ENCODE measurements at places on chromosomes 3 and 15.

DNA sequence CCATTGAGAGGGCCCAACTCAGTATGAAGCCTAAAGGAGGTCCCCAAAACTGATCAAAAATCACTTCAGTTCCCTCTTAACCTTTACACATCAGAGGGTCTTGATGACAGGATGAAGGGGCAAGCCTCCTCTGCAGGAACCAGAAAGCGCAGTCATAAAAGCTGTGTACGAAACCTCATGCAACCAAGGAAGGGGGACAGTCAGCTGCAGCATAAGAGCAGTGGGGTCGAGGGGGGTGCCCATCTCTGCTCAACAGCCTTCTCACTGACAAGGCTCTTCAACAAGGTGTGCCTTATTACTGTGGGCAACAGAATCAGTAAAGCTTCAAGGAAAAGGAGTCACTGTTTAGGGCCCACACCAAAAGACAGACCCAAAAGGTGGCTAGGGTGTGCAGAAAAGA lies 3.9 kb downstream of the POC1A start:
- DNase-seq, result no peak

DNA sequence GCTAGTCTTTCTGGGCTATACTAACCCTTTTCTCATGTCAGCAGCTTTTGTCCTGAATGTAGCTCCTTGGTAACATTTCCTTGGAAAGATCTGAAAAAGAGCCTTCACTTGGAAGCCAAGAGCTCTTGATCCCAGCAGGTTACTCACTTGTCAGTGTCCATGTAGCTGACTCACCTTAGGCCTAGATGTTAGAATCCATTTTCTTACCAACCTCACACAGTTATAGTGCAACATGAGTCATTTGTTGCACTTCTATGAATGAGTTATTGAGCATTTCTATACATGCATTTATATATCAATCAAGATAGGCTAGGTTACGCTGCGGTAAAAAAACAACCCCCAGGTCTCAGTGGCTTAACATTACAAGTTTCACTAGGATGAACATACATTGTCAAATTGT lies 106.8 kb upstream of the SLC7A14 start:
- peak; percentile 10 for DNase-seq

- no peak for DNase-seq
Measured at GRCh38 chr3:113438224-113438623, 3.1 kb downstream of the CFAP44 start.

- peak; percentile 20 for DNase-seq
Measured at GRCh38 chr3:77042882-77043281, 3.0 kb downstream of the ROBO2 start.

- DNase-seq, result no peak
Measured at GRCh38 chr3:122800031-122800430, 5.2 kb downstream of the SLC49A4 start.

DNA sequence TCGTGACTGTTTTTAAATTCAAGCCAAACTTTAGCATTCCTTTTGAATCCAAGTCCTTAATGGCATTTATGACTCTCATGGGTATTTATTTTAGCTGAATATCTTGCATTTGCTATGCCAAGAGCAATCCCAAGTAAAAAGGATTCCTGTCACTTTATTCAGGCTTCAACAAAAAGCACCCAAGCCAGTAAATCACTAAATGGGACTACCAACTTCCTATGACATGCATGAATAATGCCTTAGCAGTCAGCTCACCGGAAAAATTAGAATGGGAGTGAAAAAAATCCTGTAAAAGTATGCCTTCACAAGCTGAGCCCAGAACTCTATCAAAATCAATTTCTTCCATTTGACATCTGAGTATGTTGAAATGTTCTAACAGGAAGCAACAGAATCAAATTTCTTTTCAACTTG lies 1297.9 kb downstream of the ROBO2 start:
- peak; percentile 65 for DNase-seq

GRCh38 chr15:72249142-72249810 lies 18.3 kb upstream of the PKM start:
- DNase-seq, result no peak

- DNase-seq, result peak; percentile 14
Measured at GRCh38 chr3:5155241-5155640, 32.3 kb upstream of the EDEM1 start.

DNA sequence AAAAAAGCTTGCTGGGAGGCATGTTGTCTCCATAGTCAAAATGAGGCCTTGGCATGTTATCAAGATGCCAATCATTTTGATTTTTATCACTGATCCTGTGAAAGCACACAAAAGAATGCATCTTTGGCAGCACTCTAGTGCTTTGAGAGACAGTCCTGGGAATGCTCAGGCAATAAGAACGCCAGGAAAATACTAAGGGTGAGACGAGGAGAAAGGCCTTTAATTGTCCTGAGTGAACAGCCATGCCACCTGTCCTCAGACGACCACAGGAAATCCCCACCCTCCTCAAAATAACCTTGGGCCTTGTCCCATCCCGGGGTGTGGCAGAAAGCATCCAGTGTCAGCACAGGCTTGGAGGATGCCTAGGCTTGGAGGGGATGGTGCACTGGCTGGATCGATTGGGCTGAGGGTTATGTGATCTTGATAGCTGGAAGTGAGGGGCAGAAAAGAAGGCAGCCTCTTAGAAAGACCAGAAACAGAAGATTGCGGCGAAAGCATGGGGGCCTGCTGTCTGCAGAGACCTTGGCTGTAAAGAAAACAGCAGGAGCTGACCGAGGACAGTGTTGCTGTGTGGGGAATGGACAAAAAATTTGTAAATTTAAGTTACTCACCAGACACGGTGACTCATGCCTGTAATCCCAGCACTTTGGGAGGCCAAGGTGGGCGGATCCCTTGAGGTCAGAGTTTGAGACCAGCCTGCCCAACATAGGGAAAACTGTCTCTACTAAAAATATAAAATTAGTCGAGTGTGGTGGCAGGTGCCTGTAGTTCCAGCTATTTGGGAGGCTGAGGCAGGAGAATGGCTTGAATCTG lies 7.3 kb downstream of the TMEM158 start:
- DNase-seq, result peak; percentile 73

DNA sequence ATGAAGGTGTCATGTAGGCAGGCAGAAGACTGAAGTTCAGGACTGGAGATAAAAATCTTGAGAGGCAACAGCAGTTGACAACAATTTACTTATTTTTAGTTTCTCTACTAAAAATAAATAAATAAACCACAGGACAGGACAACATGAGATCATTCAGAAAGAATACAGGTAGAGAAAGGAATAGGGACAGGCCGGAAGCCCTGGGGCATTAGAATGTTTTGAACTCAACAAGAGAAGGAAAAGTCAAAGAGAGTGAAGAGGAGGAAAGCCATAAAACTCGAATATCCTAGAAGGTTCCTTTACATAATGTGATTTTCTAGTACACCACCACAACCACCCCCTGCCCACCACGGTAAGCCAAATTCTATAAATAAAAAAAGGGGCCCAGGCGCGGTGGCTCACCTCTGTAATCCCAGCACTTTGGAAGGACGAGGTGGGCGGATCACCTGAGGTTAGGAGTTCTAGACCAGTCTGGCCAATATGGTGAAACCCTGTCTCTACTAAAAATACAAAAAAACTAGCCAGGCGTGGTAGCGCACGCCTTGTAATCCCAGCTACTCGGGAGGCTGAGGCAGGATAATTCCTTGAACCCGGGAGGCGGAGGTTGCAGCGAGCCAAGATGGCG lies 4.7 kb downstream of the PIK3CB start:
- DNase-seq, result no peak

DNA sequence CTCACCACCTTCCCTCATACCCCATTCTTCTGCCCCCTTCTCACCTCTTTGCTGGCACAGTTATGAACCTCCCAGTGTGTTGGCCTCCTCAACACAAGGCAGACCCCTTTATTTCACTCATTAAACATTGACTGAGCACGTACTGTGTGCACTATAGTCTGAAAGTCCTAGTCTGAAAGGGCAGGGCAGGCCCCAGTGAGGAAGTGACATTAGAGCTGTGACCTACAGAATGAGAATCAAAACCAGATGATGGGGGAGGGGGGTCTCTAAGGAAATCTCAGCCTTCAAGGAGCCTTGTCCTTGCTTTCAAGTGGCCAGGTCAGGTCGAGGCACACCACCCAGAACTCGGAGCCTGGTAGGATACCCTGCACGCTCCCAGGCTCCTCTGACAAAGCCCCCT lies 3.5 kb downstream of the SLC28A1 start:
- DNase-seq, result no peak

DNA sequence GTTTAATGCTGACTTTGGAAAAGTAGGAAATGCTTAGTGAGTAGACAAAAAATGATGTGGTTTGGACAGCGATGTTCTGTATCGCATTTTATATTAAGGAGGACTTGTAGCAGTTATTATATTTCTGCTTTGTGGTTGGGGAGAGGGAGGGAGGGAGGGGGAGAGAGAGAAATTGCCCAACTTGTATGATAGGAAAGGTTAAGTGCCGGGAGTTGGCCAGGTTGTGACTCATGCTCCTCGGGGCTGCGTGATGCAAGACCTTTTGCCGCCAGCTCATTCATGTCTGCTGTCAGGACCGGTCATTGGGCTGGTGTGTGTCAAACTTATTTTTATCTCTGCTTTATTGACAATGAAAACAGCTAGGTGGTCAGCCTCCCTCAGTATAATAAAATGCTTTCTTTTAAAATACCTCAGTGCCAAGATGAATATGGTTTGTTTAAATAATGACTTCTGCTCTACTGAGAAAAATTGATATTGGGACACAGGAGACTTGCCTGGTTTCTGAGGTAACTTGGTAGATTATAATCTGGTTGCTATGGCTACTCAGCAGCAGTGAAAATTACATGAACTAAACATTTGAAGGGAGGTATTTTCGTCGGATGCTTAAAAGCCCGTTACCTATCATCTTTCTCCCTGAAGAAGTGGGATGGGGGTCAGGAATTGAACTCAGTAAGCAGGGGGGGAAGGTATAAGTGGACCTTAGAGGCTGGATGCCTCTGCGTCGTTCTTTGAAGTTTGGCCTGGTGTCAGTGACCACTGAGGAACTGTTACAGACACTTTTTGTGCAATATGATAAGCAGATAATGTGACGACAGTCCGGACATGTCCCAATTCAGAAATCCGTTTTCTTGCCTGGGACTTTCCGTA lies 90.7 kb downstream of the FNDC3B start:
- peak; percentile 97 for DNase-seq

DNA sequence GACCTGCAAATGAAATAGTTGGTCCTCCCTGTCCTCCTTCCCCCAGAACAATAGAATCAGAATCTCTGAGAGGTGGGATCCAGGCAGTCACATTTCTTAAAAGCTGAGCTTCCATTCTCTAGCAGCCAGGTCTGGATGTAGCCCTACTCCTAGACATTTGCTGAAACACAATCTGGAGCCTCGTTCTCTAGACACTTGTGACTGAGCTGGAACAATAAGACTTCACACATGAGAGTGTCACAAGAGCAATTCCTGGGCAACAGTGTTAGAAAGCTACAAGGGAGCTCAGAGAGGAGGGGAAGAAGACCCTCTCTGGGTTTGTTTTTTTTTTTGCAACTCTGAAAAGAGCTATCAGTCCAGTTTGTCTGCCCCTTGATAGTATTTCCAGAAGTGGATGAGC lies 14.5 kb downstream of the CORO2B start:
- DNase-seq, result no peak

GRCh38 chr15:77107068-77107467 lies 36.2 kb upstream of the TSPAN3 start:
- peak; percentile 34 for DNase-seq

GRCh38 chr3:181912384-181912783 lies 200.7 kb downstream of the SOX2 start:
- DNase-seq, result no peak

GRCh38 chr3:146638718-146639117 lies 33.6 kb upstream of the PLSCR5 start:
- DNase-seq, result no peak

GRCh38 chr3:171163101-171164066 lies 136.9 kb upstream of the SLC2A2 start:
- no peak for DNase-seq

GRCh38 chr3:16412192-16412800 lies 101.2 kb downstream of the RFTN1 start:
- no peak for DNase-seq

DNA sequence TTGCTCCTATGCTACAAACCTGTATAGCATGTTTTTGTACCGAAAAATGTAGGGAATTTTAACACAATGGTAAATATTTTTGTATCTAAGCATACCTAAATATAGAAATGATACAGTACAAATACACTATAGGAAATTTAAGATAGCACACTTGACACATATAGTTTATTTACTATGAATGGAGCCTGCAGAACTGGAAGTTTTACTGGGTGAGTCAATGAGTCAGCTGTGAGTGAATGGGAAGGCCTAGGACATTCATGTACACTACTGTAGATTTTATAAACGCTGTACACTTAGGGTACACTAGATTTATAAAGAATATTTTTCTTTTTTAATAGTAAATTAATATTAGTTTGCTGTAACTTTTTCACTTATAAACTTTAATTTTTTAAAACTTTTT lies 707.7 kb upstream of the EPHA6 start:
- no peak for DNase-seq

- DNase-seq, result no peak
Measured at GRCh38 chr15:101159096-101159935, 92.5 kb downstream of the CHSY1 start.

- no peak for DNase-seq
Measured at GRCh38 chr15:41474436-41474835, 19.2 kb upstream of the ITPKA start.

GRCh38 chr3:178500631-178501030 lies 35.6 kb upstream of the KCNMB2 start:
- DNase-seq, result peak; percentile 54

DNA sequence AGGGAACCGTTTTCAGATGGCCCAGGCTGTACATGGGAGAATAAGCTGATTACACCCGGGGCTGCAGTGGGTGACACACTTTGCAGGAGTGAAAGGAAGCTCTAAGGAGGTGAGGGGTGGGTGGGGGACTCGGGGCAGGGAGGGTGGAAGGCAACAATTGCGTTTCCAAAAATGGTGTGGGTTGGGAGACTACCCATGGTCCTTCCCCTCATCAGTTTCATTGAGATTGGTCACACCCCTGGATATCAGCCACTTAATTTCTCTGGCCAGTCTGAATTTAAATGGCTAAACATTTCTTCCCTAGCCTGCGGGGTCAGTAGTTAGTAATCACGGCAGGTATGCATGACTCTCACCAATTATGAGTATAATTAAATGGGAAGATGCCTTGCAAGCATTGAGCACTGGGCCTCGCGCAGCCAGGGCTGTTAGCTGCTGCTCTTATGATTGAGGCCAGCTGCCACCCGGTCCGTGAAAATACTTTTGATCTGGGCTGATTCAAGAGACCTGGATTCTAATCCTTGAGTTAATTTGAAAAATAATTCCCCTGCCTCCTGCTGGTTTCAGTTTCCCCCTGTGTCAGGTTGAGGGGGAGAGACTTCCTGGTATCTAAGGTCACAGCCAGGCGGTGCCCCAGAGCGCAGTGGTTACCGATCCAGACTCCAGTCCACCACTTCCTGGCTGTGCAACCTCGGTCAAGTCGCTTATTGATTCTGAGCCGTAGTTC lies 23.3 kb downstream of the SLC6A6 start:
- DNase-seq, result no peak

GRCh38 chr3:195160257-195160898 lies 110.6 kb downstream of the XXYLT1 start:
- peak; percentile 66 for DNase-seq

DNA sequence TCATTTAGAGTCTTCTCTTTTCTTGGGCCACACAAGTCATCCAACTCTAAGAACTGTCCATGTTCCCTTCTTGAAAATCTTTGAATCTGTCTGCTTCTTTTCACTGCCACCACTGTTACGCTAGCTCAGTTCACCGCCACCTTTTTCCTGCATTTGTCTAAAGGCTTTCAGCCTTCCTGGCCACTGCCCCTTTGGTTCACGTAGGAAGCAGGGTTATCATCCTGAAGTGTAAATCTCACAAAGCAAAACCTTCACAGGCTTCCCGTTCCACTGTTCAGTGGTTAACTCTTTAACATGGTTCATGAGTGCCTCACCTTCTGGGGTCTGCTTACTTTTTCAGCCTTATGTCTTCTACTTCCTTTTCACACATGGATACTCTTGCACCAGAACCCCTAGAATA lies 26.3 kb upstream of the CCDC39 start:
- DNase-seq, result no peak

Measured in fibroblast of skin of scalp (primary cell).